ENCODE measurements at places on chromosomes 5 and 9.

GRCh38 chr9:136551401-136552116 lies 5.7 kb upstream of the NOTCH1 start:
- no peak for DNase-seq

GRCh38 chr5:56569076-56569475 lies 246.3 kb upstream of the MAP3K1 start:
- no peak for DNase-seq

GRCh38 chr5:148384380-148384737 lies 601 bp downstream of the FBXO38 start:
- DNase-seq = no peak

GRCh38 chr9:110767559-110768063 lies 99.0 kb downstream of the MUSK start:
- DNase-seq = no peak

DNA sequence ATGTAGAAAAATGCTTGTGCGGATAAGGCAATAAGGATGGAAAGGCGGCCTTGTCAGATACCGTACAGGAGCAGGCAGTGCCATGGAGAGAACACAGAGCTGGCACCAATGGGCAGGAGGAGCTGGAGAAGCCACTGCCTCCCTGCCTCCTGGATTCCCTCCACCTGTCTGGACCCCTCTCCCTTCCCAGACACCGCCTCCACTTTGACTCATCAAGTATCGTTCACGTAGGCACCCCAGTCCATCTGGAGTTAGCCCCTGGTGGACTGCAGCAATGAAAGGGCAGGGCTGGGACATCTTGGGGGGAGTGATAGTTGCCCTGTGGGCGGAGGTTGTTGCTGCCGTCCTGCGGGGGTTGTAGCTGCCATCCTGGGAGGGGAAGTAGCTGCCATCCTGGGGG lies 232.0 kb downstream of the ROR2 start:
- DNase-seq = no peak

DNA sequence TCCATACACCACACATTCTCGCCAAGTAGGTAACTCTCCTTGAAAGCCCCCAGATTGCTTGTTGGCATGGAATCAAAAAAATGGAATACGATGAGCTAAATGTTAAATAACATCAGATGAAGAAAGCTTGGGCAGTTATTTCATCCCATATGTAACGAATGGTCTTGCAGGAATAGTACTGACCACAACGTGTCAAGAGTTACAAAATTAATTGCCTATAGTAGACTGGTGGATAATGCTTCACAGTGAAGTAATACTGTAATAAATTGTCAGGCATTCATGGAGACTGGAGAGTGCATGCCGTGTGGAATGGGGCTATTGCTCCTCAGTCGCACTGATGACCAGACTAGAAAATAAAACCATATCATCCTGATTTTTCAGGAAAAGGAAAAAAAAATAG lies 1628.7 kb downstream of the MAT2B start:
- no peak for DNase-seq

GRCh38 chr5:133470841-133471240 lies 141.5 kb downstream of the FSTL4 start:
- no peak for DNase-seq

DNA sequence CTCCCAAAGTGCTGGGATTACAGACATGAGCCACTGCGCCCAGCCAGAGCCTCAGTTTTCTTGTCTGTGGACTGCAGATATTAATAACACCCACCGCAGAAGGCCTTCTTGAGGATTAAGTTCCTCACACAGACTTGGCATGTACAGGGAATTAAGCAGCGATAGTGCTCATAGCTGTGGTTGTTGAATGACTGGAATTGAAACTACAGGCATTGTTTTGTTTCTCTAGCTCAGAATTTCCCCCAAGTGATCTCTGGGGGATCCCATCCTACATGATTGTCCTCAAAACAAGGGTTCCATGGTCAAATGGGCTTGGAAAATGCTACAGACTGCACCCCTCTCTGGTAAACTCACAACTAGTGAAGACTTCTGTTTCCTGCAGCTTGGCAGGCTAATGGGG lies 44.2 kb upstream of the TDRD7 start:
- no peak for DNase-seq

GRCh38 chr5:106964132-106964531 lies 706.6 kb downstream of the EFNA5 start:
- no peak for DNase-seq

- no peak for DNase-seq
Observed at GRCh38 chr9:24293386-24293785, 252.3 kb downstream of the IZUMO3 start.

DNA sequence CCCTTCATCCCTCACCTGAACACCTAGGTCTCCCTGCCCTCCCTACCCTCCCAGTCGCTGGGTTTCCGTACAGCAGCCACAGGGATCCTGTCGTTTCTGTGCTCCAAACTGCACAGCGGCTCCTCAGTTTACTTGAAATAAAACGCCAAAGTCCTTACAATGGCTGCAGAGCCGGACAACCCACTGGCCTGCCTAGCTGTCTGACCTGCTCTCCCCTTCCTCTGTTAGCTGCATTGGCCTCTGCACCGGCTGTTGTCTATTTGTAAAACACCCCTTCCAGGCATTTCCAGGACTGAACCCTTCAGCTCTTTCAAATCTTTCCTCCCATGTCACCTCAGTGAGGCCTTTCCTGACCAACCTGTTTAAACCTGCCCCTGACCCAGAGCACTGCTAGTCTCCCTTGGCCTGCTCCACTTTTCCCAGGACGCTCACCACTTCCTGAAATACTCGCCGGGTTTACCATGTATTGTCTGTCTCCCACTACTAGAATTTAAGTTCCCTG lies 9.1 kb upstream of the MGAT1 start:
- no peak for DNase-seq

DNA sequence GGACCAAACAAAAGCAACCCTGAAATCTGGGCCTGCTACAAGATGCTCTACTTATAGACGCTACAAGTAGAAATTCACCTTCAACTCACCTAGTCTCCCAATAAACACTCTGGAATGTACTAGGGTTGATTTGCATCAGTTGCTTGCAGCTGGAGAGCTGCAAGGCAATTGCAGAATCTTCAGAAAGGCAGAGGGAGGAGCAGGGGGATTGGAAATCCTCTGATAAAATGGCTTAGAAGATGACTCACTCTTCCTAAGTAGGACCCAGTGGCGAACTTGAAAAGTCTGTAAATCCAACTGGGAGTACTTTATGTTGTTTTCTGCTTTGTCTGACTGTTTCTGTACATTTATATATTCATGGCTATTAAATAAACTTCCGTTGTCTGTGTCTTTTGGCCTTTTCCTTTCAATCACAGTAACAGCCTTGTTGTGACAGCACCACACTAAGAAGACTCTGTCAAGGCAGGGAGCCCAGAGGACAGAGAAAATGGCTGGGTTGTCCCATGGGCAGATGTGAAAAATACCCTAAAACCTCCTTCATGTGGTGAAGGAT lies 14.7 kb upstream of the MLLT3 start:
- DNase-seq = no peak

DNA sequence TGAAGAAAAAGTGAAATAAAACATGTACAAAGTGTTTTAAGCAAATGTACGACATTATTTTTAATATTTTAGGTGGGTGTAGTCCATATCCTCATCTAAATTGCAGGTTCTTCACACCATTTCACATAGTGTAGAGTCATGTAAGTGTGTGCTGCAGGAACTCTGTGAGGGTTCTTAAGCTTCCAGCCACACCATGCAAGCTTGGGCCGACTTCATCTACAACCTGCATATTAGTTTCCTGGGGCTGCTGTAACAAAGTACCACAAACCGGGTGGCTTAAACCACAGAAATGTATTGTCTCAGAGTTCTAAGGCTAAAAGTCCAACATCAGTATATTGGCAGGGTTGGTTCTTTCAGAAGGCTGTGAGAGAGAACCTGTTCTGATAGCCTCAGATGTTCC lies 10.2 kb downstream of the PAM start:
- DNase-seq = no peak

DNA sequence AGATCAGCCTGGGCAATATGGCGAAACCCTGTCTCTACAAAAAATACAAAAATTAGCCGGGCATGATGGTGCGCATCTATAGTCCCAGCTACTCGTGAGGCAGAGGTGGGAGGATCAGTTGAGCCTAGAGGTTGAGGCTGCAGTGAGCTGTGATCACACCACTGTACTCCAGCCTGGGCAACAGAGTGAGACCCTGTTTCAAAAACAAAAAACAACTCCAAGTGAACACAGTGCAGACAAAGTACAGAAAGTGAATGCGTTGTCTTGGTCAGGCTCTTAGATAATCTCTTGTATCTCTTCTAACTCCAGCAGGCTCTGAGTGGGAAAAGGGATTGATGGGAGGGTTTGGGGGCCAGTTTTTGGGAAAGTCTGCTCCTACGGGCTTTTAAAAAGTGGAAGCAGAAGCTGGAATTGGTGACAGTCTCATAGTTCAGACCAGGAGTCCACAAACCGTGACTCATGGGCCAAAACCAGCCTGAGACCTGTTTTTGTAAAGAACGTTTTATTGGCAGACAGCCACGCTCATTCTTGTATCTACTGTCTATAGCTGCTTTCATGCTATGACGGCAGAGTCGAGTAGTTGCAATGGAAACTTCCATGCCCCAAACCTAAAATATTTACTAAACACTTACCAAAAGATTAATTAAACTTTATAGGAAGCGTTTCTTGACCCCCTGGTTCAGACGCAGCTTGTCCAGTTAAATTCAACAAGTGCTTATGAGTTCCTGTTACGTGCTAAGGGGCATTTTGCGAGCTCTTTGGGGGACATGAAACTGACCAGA lies 32.9 kb downstream of the NDST1 start:
- no peak for DNase-seq

DNA sequence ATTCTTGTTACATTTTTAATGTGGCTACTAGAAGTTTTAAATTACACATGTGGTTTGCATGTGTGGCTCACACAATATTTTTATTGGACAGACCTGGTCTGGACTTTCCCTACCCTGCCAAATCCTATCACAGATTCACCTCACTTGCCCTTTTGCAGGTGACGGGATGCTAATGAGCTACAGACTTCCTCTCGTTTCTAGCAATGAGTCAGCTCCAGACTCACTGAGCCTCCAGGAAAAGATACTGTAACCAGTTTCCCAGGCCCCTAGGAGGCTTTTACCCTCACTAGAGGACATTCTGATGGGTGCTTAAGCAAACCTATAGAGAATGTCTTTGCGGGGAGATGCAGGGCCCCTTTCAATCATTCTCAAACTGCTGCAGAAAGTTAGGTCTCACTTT lies 135.4 kb downstream of the WDR41 start:
- DNase-seq = no peak

- DNase-seq = no peak
Observed at GRCh38 chr5:76209297-76209696, 126.1 kb downstream of the SV2C start.

GRCh38 chr9:109031241-109031640 lies 17.9 kb upstream of the CTNNAL1 start:
- DNase-seq = no peak

Measured in CD8-positive, alpha-beta memory T cell (primary cell).